ENCODE measurements at places on chromosomes 5 and 9.
A peak's percentile ranks its signal among the peaks of the same experiment; 100 is the strongest.

DNA sequence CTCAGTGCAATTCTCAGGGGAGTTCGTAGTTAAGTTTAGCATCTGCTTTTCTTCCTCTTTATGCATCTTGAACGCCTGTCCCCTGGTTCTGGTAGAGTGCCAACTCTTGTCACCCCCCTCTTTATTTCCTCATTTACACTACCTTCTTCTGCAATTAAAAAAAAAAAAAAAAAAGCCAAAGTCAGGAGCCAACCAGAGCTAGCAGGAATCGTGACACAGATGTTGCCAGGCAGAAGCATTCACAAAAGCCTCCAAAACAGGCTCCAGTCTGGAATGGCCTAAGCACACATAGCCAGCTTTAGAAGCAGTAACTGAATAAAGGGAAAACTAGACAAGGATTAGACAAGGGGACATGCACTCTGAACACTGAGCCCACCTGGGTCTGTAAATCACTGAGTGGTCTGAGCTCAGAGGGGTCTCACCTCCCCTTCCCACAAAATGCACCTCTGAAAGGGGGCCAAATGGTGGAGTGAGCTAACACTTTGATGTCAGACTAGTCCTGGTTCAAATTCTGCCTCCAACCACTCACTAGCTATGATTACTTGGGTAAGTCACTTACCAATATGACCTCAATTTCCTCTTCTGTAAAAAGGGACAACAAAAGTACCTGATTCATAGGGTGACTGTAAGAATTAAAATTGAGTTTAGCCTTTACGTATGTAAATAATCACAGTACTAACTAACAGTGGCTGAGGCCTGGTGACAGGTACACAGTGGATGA is 2.0 kb downstream of the CD74 start:
- peak; percentile 18 for DNase-seq

DNA sequence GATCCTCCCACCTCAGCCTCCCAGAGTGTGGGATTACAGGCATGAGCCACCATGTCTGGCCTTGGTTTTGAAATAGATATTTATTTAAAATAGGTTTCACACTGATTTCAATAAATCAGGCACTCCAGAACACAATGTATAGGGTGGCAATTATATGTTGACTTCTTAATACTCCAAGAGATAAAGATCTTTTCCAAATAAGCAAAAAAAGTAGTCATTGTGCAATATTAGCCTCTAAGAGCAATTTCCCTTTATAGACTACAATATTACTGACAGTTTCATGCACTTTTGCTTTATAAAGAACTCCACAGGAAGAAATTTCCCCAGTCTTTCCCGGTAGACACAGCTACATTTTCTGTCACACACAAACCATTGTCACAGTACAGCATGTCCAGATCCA is 23.4 kb upstream of the RUFY1 start:
- no peak for DNase-seq

- DNase-seq = no peak
These were observed 320.0 kb downstream of the ENC1 start for GRCh38 chr5:74320526-74320925.

DNA sequence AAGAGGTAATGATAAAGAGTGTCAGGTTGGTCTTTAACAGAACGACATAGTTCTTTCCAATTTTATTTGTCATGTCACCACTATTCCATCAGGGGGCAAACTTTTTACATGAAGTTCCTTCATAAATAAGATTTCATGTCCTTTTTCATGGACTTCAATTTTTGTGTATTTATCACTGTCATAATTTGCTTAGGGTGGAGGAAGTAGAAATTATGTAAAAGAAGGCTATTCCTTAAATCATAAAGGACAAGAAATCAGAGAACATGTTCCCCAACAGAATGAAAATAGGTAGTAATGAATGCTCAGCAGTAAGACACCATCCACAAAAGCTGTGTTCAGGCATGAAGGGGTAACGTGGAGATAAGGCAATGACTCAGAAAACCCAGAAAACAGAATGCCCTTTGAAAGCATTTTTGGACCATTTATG is 72.7 kb downstream of the ZFAND5 start:
- peak; percentile 47 for DNase-seq

DNA sequence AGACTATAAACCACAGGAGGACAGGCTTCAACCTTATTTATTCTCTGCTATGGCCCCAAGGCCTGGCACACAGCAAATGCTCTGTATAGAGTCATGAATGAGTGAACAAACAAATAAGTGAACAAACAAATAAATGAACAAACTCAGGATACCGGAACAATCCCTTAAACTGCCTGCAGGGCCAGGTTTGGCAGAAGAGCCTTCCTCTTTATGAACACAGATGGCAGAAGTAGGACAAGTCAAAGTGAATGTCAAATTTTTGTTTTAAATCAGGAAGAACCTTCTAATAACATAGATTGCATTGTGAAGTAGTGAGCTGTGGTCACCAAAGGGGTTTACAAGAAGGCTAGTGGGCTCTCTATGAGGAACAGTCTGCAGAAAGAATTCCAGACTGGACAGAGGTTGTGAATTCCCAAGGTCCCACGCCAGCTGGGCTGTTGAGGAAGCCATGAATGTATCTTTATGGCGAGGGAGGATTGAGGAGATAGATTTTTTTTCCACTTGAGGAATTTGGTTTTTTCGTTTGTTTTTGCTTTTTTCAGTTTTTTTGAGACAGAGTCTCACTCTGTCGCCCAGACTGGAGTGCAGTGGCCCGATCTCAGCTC is 30.3 kb upstream of the STING1 start:
- no peak for DNase-seq

DNA sequence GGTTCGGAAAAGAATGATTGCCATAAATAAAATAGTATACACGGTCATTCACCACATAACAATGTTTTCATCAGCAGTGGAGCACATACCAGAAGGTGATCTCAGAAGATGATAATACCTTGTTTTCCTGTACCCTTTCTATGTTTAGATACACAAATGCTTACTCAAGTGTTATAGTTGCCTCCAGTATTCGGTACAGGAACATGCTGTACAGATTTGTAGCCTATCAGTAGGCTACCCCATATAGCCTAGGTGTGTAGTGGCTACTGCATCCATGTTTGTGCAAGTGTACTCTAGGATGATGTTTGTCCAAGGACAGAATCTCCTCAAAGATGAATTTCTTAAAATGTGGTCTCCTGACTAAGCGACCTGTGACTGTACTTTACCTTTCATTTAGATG is 59.2 kb downstream of the ICE1 start:
- no peak for DNase-seq

DNA sequence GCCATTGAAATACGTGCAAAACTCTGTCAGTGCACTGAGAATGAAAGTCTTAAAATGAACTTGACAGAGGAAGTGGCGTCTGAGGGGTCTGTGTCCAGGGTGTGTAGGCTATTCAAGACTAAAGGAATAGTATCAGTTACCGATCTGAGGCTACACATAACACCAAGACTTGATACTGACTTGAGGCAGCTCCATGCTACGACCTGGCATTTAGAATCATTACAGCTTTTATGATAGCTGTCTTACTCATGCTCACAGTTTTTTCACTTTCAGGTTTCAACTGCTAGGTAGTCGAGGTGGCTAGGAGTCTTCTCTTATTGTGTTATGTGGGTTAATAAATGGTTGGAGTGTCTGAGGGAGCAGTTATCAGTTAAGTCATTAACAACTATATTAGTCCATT is 92.8 kb upstream of the SLCO6A1 start:
- no peak for DNase-seq

DNA sequence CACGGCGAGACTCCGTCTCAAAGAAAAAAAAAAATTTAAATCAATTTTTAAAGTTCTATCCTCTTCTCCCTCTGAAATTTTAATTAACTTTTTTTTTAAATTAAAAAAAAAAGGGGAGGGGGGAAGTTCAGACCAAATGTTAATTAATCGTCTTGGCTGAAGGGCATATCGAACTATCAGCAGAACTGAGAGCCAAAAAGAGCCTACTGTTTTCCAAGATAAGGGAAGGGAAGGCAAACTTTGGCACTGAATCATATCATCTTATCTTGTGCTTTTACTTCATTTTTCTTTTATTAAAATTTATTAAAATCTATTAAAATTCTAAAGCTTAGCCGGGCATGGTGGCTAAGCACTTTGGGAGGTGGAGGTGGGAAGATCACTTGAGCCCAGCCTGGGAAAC is 45.9 kb upstream of the MTMR12 start:
- DNase-seq = no peak

DNA sequence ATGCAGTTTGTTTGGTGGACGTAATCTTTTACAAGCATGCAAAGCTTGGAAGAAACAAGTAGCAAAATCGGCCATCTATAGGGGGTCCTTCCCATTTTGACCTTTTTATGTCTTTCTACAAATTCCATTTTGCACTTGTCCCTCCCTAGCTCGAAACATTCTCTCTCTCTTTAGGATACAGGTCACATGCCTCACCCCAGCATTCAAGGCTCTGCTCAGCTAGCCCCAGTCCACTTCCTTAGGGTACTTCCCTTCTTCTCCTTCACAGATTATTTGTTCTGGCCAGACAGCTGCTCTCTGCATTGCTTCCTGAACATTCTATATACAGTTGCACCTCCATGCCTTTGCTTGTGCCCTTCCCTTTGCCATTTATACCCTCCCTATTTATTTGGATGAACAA is 31.7 kb upstream of the TRIM14 start:
- DNase-seq = no peak

GRCh38 chr9:2179567-2179966 is 164.4 kb downstream of the SMARCA2 start:
- DNase-seq = no peak

DNA sequence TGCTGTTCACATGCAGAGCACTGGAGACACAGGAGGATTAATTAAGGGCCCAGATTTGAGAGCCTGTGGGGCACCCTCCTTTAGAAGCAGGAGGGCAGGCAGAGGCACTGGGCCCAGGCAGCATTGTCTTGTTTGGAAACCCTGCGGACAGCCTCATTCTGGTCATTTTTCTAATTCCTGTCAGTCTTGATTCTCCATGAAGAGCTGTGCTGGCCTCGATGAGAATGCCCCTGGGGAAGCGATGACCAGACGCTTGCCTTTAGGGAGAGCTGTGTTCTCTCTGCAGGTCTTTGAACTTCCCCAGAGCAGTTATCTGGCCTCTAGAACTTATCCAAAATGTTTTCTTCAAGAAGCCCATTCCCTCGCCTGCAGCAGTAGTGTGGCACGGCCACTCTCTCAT is 117.8 kb upstream of the PTCH1 start:
- no peak for DNase-seq

DNA sequence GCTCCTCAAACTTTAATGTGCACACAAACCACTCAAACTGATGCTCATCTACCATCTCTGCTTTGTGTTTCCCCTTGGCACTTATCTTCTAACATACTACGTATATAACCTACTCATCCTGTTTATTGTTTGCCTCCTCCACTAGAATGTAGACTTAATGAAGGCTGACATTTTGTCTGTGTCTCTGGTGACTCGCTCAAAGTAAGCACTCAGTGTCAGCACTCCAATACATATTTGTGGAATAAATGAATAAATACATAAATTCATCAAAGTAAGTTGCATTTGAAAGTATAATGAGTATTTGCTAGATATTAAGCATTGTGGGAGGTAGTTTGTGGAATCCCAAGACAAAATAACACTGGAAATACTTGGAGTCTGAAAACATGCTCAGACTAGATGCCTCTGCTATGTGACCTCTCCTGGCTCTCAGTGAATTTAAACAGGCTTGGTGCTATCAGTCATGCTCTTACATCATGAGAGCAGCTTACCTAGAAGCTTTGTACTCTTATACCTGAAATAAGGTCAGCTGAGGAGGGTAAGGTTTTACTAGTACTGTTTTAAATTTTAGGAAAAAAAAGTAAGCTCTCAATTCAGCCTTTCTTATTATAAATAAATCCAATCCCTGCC is 37.0 kb upstream of the RANBP6 start:
- DNase-seq = no peak

DNA sequence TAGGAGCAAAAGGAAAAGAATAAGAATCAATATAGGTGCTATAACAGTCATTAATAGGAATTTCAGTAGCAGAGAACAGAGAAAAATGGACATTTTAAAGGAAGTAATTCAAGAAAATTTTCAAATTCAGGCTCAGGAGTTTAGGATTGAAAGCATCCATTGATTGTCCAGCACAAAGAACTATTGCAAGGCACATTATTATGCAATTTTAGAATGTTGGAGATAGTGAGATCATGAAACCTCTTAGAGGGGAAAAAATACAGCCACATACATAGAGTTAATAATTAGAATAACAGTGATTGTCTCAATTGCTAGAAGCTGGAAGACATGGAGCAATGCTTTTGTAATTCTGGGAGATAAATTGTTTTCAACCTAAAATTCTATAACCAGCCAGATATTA is 31.5 kb downstream of the CNTLN start:
- no peak for DNase-seq

DNA sequence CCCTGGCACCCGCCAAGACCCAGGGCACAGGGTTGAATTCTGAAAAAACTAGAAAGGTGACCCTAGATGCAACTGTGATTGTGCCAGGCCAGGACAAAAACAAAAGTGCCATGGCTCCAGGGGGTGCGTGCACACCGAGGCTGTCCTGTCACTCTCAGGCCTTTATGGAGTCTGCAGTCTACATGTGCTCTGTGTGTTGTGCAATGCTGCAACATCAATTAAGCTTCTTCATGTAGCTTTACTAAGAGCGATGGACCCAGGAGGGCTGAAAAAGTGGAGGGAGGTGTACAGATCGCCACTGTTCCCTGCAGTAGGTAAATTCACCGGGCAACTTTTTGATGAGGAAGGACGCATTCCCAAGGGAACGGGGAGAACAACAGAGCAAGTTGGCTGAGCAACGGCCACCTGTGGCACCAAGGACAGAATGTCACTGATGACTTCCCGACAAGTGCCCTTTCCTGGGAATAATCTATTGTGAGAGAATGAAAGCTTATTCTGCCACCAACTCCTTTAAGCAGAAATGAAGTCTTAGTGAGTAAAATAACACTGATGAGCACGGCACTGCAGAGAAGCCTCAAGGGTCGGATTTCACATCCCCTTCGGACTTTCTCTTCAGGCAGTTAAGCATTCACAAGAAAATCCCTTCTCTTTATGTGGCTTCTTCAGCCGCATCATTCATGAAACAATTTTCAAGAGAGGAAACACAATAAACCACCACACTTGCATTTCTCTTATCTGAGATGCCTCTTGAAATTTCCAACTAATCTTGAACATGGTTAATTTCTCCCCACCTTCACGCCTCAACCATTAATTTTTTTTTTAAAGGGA is 149.6 kb downstream of the DROSHA start:
- no peak for DNase-seq

- no peak for DNase-seq
These were observed 775 bp upstream of the LHX2 start for GRCh38 chr9:124010665-124011321.

GRCh38 chr5:167671176-167671575 is 620.3 kb upstream of the WWC1 start:
- DNase-seq = no peak

- DNase-seq = peak; percentile 88
These were observed 278.9 kb downstream of the NR3C1 start for GRCh38 chr5:143124593-143124992.

- DNase-seq = peak; percentile 53
These were observed 330.9 kb upstream of the GRIA1 start for GRCh38 chr5:153159616-153160015.

- peak; percentile 45 for DNase-seq
These were observed 33.4 kb upstream of the TRIO start for GRCh38 chr5:14109771-14110170.
